SK-N-SH (cell line): ENCODE measurements at places on chromosomes 5 and 9.

DNA sequence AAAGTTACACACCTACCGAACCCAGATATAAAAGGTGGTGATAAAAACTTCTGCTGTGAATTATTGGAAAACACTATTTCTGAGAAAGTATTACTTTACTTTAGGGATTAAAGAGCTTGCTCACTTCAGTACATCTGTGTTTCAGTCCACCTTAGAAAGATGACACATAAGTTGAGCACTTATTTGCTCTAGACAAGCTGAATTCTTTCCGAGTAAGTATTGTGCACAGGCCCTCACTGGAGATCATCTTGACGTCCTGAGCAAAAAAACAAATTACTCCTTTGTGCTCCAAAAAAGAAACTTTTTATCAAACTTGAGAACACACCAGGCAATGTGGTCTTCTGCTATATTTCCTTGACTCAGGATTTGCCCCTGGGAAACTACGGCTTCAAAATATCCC lies 231.0 kb upstream of the GRAMD2B start:
- DNase-seq = no peak

- DNase-seq = no peak
These were observed 120.6 kb downstream of the NDUFS4 start for GRCh38 chr5:53681079-53681478.

DNA sequence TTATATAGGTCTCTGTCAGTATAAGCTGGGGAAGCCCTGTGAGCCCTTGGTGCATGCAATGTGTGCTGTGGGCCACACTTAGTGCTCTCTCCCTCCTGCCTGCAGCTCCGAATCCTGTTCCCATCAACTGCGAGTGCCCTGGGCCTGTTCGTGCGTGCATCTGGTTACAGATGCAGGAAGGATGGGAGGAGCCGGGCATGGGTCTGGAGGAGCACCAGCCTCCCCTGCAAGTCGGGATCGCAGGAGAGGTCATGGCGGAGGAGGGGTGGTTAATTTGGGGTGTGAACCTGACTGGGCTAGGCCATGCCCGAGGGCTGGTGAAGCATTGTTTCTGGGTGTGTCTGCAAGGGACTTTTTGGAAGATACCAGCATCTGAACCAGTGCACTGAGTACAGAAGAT lies 274.6 kb upstream of the IRX4 start:
- DNase-seq = no peak

- no peak for DNase-seq
These were observed 2.3 kb downstream of the IFNB1 start for GRCh38 chr9:21075484-21075883.

- no peak for DNase-seq
These were observed 376.4 kb upstream of the RGMB start for GRCh38 chr5:98397081-98397480.

GRCh38 chr5:34487159-34487879 lies 168.8 kb upstream of the RAI14 start:
- no peak for DNase-seq

- no peak for DNase-seq
These were observed 32.2 kb downstream of the ANKS6 start for GRCh38 chr9:98763986-98764745.

DNA sequence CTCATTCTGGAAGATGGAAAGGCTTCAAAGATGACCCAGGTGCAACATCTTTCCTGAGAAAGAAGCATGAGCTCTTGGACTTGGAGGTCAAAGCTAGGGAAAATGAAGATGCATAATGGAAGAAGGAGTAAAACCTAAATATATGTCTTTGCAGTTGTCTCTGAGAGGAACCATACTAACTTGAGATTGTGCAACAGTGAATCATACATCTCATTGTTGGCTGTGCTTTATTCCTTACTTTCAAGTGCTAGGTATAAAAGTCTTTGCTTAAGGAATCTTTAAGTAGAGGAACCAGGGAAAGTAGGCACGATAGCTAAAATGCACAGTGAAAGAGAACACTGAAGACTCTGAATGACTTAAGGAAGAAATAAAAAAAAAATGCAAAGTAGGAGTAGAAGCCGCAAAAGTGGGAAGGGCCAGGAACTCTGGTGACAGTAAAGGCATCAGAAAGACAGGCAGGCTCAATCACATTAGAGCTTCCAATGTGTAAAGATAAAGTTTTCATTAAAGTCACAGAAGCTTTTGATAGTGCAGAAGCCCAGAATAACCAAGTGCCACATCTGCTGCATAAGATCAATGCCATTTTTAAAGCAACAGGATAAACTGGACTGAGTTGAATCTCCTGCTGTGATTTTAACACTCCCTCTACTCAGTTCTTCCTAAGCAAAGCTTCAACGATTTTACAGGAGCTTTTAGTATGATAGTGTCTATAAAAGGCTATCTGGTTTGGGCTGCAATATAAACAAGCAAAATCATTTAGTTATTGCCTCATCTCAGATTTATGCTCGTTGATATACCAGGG lies 432.3 kb upstream of the EDIL3 start:
- DNase-seq = no peak

DNA sequence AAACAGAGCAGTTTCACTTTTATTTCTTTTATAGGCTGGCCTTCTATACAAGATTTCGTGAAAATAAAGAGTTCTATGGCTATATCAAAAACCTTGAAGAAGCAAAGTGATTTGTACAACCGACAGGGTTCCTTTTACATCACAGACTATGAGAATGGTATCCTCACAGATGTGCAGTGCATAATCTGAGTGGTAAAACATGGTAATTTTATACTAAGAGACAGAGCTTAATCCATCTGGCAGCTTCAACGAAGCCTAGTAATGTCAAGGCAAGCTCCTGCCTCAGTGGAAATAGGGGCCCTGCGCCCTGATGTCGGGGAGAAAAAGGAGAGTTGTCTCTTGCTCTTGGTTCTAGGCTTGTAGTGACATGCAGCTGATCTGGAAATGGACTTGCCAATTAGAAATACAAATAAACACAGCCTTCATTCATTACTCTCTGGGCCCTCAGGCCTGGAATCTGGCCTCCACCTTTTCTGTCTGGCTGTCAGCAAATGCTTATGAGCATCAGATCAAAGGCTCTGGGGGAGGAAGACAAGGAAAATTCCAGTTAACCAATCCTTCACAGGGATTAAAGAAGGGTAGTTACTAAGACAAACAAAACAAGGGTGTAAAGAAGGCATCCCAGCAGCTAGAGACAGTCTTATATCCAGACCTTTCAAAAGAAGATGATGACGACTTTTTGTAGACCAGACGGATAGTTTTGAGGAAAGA lies 33.6 kb upstream of the TRIM32 start:
- no peak for DNase-seq

DNA sequence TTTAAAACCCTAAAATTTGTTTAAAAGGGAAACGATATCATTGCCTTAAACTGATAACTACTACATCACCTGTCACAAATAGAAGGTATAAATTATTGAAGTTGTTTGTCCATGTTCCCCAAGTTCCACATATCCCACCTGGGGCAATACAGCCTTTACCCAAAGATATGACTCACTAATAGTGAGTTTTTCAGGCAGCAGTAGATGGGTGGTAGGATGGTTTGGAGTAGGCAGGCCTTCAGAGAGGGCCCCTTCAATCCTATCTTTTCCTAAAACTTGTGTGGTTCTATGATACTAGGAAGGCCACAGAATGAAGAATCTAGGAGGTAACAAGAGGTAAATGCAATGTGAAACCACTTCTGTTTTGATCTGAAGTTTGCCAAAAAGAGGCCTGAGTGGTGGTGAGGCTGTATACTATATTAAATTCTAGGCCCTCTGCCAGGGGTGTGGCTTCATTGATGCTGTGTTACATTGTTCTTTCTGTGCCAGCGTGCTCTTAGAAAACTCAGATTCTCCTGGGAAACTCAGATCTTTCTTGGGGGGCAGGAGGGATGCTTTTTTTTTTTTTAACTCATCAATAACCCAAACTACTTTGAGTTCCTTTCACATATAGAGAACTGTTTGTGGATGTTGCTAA lies 7.2 kb downstream of the CYSTM1 start:
- no peak for DNase-seq

- DNase-seq = no peak
These were observed 23.7 kb upstream of the GOLGA1 start for GRCh38 chr9:124964604-124965003.

GRCh38 chr5:118303296-118303695 lies 685.1 kb downstream of the DTWD2 start:
- DNase-seq = no peak

DNA sequence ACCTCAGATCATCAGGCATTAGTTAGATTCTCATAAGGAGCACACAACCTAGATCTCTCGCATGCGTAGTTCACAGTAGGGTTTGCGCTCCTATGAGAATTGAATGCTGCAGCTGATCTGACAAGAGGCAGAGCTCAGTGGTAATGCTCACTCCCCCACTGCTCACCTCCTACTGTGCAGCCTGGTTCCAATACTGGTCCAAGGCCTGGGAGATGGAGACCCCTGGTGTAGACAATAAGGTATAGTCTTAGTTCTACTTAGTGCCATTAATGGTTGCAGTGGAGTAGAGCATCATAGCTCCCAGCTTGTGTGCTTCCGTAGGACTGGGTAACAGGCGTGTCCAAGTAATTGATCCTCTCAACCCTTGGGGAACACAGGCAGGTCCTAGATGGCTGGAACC lies 70.4 kb upstream of the ANKRD55 start:
- no peak for DNase-seq

DNA sequence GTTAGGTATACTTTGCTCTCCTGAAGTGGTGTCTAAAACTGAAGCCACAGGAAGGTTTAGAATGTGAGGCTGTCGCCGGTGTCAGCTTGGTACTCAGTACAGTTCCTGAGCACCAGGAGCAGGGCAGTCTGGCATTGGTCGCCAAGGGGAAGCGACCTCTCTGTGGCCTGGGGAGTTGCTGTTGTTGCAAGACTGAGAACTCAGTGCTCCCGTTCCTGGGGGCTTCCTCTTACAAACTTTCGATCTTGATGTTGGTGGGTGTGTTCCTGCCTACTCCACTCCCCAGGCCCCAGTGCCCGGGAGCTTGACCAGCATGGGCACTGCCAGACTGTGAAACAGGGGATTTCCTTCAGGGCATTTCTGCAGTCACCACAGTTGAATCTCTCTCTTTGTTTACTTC lies 52.4 kb upstream of the PPARGC1B start:
- no peak for DNase-seq

- peak; percentile 51 for DNase-seq
These were observed 172.2 kb downstream of the CCDC192 start for GRCh38 chr5:127875235-127876021.

DNA sequence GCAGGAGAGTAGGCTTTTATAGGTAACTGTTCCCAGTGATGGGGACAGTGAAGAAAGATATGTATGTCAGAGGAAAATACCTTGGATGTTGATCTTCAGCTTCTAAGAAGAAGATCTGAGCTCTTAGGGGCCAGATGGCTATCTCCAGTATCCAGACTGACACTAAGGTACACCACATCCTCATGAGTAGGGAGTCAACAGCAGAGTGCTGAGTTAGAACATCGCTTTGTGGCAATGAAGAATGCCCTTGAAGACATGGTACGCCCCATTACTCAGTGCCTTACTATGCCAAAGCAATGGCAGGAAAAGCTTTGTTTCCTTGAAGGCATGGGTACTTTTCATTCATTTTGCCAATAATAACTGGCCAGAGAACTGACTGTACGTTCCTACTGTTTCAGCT lies 263.7 kb downstream of the CEMIP2 start:
- no peak for DNase-seq

GRCh38 chr9:113919871-113920270 lies 43.8 kb downstream of the ZNF618 start:
- DNase-seq = no peak

GRCh38 chr9:114799925-114800324 lies 5.9 kb downstream of the TNFSF15 start:
- no peak for DNase-seq

GRCh38 chr5:54611290-54611951 lies 93.9 kb downstream of the SNX18 start:
- DNase-seq = no peak

DNA sequence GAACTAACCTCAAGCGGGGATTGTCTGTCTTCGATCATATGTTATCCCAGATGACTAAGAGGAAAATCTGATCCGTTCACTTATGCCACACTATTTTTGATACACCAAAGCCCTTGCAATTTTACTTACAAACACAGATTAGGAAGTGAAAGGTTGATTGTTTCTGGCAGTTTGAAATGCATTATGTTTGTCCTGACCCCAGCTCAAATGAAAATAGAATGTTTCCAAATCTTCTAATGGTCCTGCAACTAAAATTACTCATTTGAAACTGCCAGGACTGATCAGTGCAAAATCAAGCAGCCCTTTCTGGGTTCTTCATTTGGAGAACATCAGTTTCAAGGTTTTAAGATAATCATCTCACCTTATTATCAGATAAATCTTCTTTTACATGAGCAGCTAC lies 696.7 kb upstream of the WWC1 start:
- DNase-seq = no peak

DNA sequence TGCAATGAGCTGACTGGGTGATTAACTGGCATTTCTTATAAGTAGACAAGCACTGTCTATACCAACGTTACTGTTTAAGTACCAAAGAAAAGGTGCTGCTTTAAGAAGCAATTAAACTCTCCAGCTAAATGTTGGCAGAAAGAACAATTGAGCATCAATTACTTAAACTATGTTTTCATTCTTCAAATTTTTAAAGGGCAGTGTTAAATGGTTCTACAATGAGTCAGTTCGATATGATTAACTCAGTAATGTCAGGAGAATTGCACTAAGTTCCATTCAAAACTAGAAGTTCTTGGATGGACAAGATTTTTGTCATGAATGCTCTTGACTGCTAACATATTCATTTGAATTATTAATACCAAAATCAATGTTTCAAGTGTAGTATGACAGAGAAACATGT lies 593.7 kb downstream of the DNAH5 start:
- DNase-seq = no peak

DNA sequence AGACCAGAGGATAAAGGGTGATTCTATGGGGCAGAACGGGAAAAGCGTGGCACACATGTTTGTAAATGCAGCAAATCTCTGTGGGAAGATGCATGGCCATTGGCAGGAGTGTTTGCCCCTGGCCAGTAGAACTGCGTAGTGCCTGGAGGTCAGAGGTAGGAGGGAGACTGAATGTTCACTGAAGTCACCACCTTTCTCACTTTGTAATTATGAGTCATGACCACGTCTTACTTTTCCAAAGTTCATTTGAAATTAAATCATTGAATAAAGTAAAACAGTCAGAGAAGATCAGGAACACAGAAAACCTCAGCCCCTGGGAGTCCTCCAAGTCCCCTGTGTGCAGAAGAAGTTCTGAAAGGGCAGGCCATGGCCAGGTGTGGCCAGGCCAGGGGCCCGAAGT lies 4.6 kb downstream of the PTGES start:
- no peak for DNase-seq

GRCh38 chr5:76542887-76543690 lies 80.1 kb downstream of the F2RL2 start:
- DNase-seq = no peak

GRCh38 chr9:88988796-88989641 lies 2.2 kb upstream of the S1PR3 start:
- DNase-seq = no peak

DNA sequence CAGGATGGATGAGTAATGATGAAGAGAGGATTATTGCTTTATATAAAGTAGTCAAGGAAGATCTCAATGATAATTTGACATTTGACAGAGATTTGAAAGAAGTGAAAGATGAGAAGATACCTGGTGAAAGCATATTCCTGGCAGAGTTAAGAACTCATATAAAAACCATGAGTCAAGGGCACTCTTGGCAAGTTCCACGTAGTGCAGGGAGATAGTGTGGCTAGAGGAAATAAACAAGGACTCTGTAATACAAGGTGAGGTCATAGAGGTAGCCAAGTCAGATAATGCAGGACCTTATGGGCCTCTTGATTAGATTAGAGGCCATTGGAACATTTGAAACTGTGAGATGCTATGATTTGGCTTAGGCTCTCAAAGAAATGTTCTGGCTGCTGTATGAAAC lies 72.3 kb downstream of the HCN1 start:
- DNase-seq = no peak
